ENCODE measurements at places on chromosomes 4 and X. TPM values are rescaled to one million over a fixed set of nuclear protein-coding genes. Genes with fewer than 3 reads are reported as not detected.

The UGT2B11 gene
- total RNA-seq = not detected

The PCGF3 gene
- 34.6 TPM for total RNA-seq

The VCX3B gene
- not detected for total RNA-seq

The CXCL11 gene
- 0.06 TPM for total RNA-seq

The FAM241A gene
- 1.4 TPM for total RNA-seq

The MAGEB3 gene
- not detected for total RNA-seq

The RTL3 gene
- 0.06 TPM for total RNA-seq

The TNIP2 gene
- 77.4 TPM for total RNA-seq

DNA sequence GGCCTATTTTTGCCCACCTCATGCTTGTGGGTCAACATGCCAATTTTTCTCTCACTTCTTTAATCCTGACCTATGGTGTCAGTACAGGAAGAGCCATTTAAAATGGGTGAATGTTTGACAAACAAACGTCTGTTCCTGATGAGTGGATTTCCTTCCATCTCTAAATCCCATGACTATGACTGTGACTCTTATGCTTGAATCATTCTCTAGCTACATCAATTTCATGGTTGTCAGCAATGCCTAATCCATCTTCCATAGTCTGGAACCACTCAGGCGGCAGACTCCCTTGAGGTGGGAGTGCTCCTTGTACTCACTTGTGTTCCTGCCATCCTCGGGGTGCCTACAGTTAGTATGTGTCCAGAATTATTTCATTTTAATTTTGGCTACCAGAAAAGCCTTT, 194.9 kb upstream of the RPS6KA3 start:
- DNase-seq = peak; percentile 81

The SLC35A2 gene
- total RNA-seq = 22.0 TPM

DNA sequence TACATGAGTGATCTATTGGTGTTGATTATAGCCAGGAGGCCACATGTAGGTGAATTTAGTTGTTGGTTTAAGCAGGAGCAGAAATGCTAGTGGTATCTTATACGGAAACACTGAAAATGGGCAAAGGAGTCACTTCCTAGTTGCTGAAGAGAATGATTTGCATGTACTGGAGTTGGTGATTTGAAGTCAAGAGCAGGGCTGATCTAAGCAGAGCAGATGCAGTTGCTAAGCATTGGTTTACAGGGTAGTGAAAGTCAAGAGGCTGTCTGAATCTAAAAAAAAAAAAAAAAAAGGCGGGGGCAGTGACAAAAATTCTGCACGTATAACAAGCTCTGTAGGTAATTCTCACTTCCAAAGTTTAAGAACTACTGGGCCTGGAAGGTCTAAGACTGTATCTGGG, 90.4 kb upstream of the HPRT1 start:
- no peak for DNase-seq
